ENCODE measurements at places on chromosomes 4 and X.

- no peak for DNase-seq
Measured at GRCh38 chr4:53507671-53508286, 83.5 kb downstream of the LNX1 start.

DNA sequence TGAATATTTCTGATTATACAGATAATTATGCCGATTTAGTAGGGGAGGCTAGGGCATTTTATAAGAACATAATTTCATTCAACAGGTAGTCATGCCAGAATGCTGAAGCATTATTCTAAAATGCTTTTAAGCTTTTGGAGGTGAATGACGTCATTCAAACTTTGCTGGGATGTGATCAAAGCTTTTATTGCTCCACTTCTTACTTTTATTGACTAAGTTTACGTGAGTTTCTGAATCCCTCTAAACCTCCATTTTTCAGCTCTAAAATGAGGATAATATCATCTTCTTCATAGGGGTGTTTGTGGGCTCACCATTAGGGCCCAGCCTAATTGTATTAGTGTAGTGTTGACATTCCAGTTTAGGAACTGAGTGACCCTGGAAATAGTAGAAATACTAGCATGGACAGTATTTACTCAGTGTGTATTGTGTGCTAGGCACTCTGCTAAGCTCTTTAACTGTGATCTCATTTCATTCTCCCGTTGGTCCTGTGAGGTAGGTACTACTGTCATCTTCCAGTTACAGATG is 3.0 kb downstream of the WWC2 start:
- no peak for DNase-seq

DNA sequence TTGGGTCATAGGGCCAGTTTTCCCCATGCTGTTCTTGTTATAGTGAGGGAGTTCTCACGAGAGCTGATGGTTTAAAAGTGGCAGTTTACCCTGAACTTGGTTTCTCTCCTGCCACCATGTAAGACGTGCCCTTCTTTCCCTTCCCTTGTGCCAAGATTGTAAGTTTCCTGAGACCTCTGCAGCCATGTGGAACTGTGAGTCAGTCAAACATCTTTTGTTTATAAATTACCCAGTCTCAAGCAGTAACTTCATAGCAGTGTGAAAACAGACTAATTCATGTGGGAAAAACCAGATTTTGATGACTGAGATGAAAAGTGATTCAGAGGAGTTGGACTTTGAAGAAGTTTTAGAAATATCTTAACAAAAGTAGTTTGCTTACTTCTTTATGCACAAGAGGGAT is 101.4 kb downstream of the ARHGAP10 start:
- no peak for DNase-seq

GRCh38 chrX:1433646-1434357 is 18.9 kb downstream of the ASMTL start:
- no peak for DNase-seq

GRCh38 chrX:153903238-153903980 is 1.1 kb upstream of the AVPR2 start:
- DNase-seq: no peak

- DNase-seq: no peak
Measured at GRCh38 chr4:4490041-4490440, 51.8 kb downstream of the STX18 start.

- DNase-seq: no peak
Measured at GRCh38 chr4:31236639-31237173, 516.5 kb downstream of the PCDH7 start.

DNA sequence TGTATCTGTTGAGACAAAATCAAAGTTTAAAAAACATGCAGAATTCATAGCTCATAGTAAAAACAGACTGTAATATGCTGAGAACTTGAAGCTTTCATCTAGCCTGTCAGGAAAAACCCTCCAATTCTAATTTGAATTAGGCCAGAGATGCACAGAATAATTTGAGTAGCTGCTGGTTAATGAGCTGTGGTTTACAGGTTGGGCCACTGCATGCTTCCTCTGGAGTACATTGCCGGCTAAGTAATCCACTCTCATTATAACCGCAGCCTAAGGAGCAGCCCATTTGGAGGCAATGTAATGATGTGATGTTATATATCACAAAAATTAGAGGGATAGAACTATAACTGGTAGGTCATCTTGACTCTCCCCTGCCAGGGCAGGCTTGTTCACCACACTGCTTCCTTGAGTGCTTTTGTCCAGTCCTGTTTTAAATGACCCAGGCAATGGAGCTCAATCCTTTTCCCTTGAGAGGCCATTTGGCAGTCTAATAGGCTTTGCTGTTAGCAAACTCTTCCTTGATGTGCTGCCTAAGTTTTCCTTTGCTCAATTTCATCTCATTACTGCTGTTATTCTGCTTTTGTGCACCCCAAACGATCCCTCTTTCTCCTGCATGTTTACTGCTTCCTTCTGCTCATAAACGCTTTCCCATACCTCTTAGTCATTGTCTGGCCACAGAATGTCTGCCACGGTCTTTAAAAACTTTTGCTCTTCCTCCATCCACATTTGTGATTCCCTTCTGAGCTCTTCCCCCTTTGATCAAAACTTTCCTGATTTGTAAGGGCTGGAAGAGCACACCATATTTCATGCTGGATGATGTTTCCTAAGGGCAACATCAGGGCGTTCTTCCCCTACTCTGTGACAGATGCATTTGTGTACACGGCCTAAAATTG is 230.9 kb downstream of the C4orf33 start:
- DNase-seq: no peak

DNA sequence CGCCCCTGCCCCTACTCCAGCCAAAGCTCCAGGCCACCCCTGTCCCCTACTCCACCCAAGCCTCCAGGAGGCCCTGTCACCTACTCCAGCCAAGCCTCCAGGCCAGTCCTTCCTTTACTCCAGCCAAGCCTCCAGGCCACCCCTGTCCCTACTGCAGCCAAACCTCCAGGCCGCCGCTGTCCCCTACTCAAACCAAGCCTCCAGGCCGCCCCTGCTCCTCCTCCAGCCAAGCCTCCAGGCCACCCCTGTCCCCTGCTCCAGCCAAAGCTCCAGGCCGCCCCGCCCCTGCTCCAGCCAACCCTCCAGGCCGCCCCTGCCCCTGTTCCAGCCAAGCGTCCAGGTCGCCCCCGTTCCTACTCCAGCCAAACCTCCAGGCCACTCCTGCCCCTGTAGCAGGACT is 5.1 kb upstream of the ASMT start:
- DNase-seq: no peak

DNA sequence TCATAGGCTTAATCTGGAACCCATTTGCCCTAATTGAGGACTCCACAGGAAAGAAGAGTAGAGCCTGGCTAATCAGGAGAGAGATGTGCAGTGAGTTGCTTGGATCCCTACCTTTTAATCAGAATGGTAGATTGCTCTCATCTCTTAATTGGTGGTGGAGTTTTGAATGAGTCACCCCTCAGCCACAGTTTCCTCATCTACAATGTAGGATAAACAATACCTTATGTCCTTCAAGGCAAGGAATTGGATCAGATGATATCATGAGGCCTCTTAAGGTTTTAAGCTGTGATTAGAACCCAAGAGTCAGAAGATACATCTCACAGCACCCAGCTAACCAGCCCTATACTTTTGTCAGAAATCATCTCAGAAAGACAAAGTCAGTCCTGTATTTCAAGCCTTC is 39.1 kb downstream of the PDGFRA start:
- no peak for DNase-seq
